ENCODE measurements at places on chromosomes 12 and 14.
A peak's percentile ranks its signal among the peaks of the same experiment; 100 is the strongest.

DNA sequence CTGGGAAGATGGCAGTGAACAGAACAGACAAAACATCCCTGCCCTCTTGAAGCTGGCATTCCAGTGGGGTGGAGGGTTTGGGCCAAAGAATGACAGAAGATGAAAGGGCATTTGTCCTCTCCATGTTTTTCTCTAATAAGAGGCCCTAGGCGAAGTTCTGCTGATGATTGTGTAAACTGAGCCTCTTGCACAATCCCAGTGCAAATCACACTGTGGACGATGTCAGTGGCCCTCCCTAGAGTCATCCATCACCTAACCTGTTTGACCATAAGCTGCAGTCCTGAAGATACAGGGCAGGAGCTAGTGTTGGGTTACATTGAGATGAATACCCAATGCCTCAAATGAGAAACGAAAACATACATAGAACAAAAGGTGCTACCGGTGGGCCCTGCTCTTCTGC lies 622.4 kb upstream of the TBX3 start:
- DNase-seq: no peak

GRCh38 chr14:73797543-73798265 lies 53.9 kb upstream of the PTGR2 start:
- no peak for DNase-seq

GRCh38 chr14:95994593-95994928 lies 44.6 kb upstream of the C14orf132 start:
- DNase-seq: no peak

GRCh38 chr14:35351897-35352273 lies 52.7 kb downstream of the NFKBIA start:
- no peak for DNase-seq

- DNase-seq: no peak
These were observed 253.6 kb downstream of the ZFP36L1 start for GRCh38 chr14:68539241-68539737.

GRCh38 chr12:14473707-14474287 lies 93.9 kb downstream of the PLBD1 start:
- peak; percentile 20 for DNase-seq

GRCh38 chr14:103749860-103750259 lies 34.2 kb downstream of the ZFYVE21 start:
- DNase-seq: no peak

DNA sequence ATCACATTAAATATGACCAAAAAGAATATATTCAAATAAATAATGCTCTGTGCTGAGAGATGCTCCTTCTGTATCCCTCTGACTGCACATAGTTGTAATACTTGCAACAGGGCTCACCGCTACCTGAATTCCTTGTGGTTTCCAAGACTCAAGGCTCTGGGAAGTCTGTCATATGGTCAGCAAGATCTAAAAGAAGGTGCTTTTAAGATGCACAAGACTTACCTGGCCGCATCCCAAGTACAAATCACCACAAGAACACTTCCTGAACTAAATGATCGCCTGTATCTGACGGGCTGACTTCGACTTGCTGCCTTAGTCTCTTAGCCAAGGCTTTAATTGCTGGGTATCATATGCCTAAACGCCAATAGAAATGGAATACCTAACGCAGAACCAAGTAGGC lies 67.2 kb downstream of the HECTD4 start:
- DNase-seq: peak; percentile 59
